ENCODE measurements at places on chromosomes 6 and 20.
A peak's percentile ranks its signal among the peaks of the same experiment; 100 is the strongest.

GRCh38 chr6:15331143-15331542 is 85.3 kb downstream of the JARID2 start:
- DNase-seq, result no peak

DNA sequence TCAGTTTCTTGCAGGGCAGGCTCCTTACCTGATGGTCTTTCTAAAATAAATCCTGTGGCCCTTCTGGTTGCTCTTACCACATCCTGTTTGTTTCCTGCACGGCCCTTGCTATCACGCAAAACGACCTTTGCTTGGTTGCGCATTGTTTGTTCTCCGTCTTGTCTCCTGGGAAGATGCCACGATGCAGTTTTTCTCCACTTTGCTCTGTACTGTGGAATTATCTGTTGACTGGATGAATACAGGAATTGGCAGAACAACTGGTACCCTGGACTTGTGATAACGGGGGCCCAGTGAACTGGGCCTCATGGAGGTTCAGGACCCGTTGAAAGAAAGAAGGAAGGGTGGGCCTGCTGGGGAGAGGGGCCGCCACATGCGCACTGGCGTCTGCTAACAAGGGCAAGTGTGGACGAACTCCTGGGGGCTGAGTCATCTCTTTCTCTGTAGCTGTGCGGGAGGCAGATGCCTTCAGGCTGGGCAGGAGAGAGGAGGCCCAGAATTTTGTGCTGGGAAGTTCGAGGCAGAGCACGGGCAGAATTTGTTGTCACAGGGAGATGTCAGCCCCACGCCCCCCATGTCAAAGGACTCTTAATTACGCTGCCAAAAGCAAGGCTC is 139.9 kb downstream of the BMP7 start:
- no peak for DNase-seq

- no peak for DNase-seq
These were observed 165.2 kb downstream of the DLL1 start for GRCh38 chr6:170125456-170126300.

- no peak for DNase-seq
These were observed 5.9 kb downstream of the TMEM239 start for GRCh38 chr20:2822073-2822472.

DNA sequence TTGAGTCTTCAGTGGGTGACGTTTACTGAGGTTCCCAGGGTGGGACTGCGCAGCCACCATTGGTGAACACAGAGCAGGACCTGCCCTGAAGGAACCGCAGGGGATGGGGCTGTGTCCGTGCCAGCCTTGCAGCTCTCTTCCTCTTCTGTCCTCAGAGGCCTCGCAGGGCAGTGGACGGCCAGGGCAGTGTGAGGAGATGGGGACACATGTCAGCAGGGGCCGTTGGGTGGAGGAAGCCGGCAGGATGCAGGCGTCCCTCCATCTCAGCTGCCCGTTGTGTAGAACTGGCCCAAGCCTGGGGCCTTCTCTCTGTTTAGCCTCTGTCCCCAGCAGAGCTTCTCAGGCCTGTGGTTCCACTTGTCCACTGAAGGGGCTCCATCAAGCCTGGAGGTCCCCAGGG is 53.6 kb upstream of the SMOC2 start:
- no peak for DNase-seq

DNA sequence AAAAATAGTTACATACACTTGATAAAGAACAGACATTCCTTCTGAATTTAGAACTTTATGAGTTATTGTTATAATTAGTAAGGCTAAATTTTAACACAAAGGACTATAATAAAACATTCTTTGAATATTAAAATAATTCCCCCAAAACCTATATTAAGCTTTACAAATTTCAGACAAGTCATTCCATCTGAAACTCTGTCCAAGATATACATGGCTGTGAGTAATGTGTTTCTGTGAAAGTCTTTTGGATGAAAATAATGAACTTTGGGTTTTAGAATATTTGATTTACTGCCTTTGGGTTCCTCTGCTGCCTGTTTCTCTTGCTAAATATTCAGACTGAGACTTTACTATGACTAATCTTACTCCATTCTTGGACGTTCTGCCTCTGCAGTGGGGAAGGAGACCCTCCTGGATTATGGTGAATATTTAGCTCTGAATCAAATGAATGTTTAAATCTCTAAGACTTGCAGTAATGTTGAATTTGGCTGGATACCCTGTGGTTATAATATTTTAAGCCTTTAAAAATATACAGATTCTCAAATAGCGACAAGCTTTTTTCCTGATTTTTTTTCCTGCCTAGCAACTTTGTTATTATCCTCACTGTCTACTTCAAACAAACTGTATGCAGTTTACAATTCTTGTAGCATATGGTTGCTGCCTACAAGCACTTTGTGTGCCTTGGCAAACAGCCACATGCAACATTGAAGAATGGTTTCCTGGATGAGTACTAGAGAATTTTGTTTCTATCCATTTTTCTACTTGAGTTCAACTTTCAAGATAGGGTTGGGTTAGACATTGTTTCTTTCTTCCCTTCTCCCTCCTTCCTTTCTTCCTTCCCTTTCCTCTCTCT is 51.4 kb downstream of the TXLNB start:
- peak; percentile 44 for DNase-seq

GRCh38 chr6:116697480-116697879 is 16.5 kb downstream of the KPNA5 start:
- no peak for DNase-seq

DNA sequence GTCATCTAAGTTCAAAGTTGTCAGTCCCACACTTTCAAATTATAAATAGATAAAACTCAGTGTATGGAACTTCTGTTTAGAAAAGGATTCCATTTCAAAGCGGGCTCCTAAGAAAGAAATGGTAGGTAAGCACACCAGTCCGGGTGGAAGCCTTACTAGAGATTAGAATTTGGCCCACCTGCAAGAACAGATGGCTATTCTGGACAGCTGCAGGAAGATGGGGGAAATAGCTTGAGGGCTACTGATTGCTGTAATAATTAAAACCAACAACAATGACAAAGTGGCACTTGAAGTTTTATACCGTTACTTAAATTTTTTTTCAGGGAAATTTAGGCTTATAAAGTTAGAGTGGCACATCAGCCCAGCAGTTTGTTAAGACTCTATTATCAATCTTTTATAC is 83.3 kb downstream of the HIVEP2 start:
- no peak for DNase-seq

DNA sequence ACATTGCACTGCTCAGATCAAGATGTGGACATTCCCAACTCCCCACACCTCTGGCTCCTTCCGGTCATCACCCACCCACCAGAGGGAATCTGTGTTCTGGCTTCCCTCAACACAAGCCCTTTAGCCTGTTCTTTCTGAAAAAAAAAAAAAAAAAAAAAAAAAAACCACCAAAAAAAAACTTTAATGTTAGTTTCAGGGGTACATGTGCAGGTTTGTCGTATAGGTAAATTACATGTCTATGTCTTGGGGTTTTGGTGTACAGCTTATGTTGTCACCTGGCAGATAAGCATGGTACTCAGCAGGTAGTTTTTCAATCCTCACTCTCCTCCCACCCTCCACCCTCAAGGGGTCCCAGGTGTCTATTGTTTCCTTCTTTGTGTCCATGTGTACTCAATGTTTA is 135.8 kb upstream of the FOXA2 start:
- no peak for DNase-seq

DNA sequence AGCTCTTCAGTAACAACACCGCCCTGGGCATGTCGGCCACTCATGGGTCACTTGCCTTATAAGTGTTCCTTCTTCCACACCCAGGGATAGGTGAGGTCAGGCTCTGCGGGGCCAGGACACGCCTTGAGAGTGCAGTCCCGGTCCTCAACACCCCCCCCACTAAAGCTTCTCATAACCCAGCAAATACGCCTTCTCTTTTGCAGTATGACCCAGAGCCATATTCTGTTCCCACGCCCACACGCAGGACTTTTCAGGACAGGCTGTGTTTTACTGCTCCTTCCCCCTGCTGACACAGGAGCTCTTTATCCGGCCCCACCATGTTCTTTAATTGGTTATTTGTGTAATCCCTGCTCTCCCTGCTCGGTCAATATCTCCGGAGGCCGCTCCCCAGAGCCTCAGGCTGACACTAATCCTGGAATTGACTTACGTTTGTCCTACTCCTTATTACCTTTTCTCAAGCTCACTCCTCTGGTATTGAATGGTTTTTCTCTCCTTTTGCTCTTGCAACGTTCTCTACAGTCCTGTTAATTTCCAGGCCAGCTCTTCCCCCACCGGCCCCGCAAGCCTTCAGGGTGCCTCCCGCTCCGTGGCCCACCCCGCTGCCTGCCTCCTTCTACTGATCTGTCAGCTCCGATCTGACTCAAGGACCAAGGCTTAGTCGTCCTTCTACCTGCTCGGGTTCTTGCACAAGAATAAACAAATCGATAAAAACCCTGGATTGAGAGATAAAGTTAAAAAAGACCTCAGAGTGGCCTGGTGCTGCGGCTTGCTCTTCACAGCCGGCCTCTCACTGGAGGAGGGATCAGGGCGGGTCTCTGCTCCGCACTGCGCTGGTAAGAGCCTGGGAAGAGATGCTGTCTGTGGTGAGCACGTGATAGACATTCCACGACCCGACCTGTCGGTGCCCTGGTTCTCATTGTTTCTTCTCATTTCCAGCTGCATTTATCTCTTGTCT is 357.5 kb downstream of the ZFAND3 start:
- DNase-seq, result no peak

- no peak for DNase-seq
These were observed 121.8 kb downstream of the COL12A1 start for GRCh38 chr6:75084018-75084417.

DNA sequence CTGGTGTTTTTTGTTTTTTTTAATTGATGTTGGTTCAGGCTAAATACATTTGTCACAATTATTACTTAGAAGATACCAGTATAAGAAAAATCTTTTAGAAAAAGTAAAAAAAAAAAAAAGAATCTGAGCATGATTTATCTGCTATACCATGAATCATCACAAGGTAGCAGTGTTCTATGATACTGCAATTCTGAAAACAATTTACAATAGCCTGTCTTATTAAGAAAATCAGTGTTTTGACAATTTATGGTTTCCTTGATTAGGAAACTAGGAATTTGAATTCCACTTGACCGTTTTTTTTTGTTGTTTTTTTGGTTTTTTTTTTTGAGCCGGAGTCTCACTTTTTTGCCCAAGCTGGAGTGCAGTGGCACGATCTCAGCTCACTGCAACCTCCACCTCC is 9.3 kb upstream of the MAK start:
- DNase-seq, result no peak

GRCh38 chr6:54920628-54921027 is 74.1 kb downstream of the FAM83B start:
- no peak for DNase-seq

GRCh38 chr6:128516514-128516898 is 3.9 kb downstream of the PTPRK start:
- no peak for DNase-seq

DNA sequence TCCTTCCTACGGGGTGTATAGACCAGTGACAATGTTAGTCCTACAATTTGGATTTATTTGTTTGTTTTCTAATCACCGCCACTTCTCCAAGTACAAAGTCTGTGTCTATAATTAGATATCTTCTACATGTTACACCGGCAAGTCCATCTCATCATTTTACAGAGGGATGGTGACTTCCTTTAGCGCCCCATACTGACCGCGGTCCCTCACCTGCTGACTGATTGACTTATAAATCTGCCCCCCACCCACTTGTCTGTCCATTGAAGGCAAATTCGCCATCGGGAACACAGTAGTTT is 8.9 kb upstream of the NR2E1 start:
- no peak for DNase-seq

GRCh38 chr6:160831739-160832138 is 129.7 kb downstream of the PLG start:
- DNase-seq, result no peak

DNA sequence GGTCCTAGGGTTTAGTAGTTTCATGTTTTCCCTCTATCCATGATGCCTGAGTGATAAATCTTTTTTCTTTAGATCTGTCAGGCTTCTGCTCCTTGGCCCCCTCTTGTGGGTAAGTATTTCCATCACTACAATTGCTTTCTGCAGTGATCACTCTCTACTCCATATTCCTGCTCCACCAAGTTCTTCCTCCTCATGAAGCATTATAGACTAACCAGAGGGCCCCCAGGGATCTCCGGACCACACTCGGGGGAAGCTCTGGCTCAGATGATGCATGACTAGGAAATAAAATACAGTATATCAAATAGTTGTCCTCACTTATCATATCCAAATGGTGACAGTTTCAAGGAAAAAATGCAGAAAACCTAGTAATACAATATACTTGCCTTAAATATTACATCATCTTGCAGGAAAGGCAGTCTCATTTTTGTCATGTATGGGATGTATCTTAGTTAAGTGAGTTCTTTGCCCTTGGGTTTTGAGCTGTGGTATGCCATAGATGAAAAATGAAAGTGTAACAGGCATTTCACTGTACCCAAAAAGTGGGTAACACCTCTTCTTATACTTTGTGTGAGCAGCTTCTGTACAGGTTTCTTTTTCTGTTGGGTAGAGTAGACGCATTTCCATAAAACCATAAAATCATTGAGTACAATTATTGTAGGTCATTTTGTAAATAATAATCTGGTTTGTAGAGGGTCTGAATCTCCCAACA is 200.9 kb upstream of the EYA4 start:
- DNase-seq, result no peak

DNA sequence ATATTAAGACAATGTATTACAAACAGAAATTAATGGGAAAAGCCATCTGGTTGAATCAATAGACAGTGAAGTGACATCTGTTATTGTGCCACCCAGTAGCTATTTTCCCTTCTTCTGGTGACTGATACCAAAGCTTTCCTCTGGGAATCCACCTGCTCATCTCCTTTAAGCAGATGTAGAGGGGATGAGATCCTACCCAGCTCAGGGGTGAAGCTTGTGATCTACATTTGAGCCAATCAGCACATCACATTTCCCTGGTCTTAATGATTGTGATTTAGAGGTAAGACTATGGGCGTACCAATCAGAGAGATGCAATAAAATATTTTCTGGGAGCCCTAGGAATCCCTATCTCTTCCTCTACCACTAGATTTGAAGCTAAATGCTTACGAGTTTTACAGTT is 782.9 kb downstream of the PTPRT start:
- no peak for DNase-seq

DNA sequence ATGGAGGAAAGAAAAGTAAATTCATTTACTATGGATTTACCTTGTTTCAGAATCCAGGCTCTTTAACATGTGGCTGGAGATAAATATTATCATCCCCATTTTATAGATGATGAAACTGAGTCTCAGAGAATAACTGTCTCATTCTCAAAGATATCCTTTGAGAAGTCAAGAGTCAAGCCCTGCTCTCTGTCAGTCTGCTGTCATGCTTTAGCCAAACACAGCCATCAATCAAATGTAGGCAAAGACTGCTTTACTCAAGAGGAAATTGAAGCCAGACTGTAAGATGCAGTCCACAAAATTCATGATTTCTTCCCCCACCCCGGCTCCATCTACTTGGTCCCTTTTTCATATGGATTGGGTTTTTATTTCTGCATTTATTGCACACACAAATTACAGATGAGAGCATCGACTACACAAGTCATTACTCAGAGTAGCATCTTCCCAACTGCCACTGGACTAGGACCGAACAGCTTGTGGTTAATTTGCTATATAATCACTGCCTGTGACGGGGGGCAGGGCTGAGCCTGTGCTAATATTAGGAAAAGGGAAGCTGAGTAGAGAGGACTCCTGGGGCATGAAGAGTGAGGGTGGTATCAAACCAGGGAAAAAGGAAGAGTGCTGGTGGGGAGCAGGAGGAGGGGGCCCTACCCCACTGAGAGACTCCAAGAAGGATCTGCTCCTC is 102.7 kb upstream of the TOP1 start:
- DNase-seq, result no peak

Measured in amygdala (tissue), 56 donors.